ENCODE measurements at places on chromosomes 1 and 21.
A peak's percentile ranks its signal among the peaks of the same experiment; 100 is the strongest.

GRCh38 chr1:156376958-156377919 is 8.2 kb downstream of the RHBG start:
- DNase-seq, result no peak

DNA sequence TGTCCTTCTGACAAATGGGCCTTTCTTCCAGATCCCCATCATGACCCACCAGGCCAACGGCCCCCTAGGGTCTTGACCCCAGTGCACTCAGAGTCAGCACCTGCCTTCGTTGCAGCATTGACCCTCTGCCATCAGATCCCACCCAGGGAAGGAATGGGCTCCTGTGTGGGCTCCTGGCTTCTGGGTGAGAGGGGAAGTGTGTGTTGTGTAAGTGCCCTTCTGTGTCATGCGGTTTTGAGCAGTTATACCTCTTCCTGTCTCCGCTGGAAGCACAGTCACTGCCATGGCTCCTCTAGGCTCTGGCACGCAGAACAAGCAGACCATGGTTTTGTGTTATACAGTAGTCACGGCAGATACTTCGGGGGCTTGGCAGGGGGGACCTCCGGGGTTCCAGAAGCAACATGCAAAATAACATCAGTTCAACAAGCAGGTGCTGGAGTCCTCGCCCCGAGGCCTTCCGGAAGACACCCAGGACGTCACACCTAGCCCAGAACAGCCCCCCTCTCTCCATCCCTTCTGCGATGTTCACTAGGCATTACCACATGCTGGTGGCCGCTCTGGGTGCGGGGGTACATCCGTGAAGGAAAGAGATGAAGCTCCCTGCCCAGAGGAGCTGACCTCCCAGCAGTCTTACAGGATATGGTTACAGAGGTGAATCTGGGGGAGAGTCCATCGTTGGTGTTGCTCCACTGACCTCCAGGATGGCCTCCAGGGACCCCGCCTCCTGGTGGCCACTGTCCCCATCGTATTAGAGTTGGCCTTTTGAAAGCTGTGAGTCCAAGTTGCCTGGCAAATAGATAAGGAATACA is 17.4 kb upstream of the KCNAB2 start:
- peak; percentile 48 for DNase-seq

GRCh38 chr1:19560480-19560879 is 75.1 kb upstream of the CAPZB start:
- no peak for DNase-seq

GRCh38 chr1:248613742-248614141 is 16.2 kb upstream of the OR2T10 start:
- DNase-seq, result no peak

GRCh38 chr1:69401879-69402278 is 165.8 kb upstream of the LRRC7 start:
- no peak for DNase-seq

DNA sequence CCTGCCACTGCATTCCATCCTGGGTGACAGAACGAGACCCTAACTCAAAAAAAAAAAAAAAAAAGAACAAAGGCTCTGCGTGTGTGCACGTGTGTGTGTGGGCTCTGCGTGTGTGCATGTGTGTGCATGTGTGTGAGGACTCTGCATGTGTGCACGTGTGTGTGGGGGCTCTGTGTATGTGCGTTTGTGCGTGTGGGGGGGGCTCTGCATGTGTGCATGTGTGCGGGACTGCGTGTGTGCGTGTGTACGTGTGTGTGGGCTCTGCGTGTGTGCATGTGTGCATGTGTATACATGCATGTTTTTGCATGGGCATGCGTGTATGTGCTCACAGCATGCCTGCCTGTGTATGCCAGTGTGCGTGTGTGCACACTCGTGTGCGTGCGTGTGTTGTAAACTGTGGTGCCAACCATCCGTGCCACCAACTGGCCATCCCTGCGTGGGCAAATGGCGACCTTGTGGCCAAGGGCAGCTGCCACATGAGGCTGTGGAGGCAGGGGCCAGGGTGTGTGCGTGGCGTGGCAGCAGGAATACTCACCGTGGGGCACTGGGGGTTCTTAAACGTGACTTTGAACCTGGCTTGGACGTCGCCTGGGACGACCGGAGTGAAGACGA is 26.8 kb upstream of the TMEM52 start:
- no peak for DNase-seq

DNA sequence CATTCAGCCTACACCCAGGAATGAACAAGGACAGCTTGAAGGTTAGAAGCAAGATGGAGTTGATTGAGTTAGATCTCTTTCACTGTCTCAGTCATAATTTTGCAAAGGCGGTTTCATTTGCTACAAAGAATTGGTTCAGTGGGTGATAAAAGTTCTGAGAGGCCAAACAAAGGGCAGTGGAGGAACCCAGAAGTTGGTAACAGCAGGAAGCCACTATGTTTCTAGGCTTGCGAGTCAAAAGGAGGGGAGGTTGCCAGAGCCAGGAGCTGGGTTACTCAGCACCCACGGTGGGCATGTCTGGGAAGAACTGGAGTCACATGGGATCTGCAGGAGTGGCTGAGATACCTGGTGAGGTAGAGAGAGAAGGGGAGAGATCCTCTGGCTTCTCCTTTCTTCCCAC is 64.2 kb upstream of the MRPS6 start:
- no peak for DNase-seq

DNA sequence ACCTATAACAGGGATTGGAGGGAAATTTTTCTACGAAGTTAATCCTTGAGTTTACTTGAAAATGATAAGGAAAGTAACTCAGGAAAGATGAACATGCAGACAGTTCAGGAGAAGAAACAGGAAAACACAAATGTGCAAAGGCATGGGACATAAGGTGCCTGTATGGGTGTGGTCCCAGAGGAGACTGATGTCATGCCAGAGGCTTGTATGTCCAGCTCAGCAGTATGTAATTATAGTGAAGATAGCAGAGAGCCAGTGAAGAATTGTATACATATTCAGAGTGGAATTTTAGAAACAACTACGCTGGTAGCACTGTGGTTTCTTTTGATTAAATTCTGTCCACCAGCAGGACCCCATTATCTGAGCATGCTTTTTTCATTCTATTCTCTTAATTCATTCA is 179.5 kb downstream of the LRRC7 start:
- DNase-seq, result no peak

All from activated T-cell treated with anti-CD3 and anti-CD28 coated beads, Interleukin-2, amount 50 U/mL, for 4 hours (primary cell).